ENCODE measurements at places on chromosomes 7 and 10. TPM values are rescaled to one million over a fixed set of nuclear protein-coding genes. Genes with fewer than 3 reads are reported as not detected.
A peak's percentile ranks its signal among the peaks of the same experiment; 100 is the strongest.

GRCh38 chr10:70537398-70538194, 59.0 kb downstream of the PALD1 start:
- no peak overlapping the region for H3K4me3 ChIP-seq
- peaks cover 3% of the 10 kb centered on the region for H3K4me1 ChIP-seq
- no peaks in the 10 kb centered on the region for H3K27me3 ChIP-seq
- H3K27ac ChIP-seq = no peak overlapping the region

DNA sequence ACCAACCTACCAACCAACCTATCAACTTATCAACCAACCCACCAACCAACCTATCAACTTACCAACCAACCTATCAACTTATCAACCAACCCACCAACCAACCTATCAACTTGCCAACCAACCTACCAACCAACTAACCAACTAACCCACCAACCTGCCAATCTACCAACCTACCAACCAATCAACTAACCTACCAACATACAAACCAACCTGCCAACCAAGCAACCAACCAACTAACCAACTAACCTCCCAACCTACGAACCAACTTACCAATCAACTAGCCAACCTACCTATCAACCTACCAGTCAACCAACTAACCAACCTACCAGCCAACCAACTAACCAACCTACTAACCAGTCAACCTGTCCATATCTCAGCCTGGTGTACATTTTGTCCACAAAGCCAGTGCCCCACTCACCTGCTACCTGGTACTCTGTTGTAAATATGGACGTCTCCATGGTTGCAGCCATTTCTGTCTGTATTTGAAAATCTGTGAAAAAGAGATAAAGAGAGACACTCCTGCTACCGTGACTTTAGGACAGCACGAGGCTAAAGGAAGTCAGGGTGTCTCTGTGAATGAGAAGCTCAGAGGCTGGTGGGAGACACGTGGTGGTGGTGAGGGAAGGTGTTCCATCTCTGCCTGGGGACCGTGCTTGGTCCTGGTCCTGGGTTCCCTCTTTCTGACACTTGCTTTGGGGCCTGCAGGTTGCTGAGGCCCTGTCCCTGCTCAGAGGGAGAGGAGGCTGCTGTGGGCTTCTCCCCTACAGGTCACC, 41.9 kb upstream of the IL15RA start:
- no peaks in the 10 kb centered on the region for H3K36me3 ChIP-seq
- H3K27ac ChIP-seq = no peak overlapping the region
- no peak for DNase-seq
- no peaks in the 10 kb centered on the region for H3K4me1 ChIP-seq
- H3K27me3 ChIP-seq = peaks cover 19% of the 10 kb centered on the region
- H3K4me3 ChIP-seq = no peak overlapping the region

DNA sequence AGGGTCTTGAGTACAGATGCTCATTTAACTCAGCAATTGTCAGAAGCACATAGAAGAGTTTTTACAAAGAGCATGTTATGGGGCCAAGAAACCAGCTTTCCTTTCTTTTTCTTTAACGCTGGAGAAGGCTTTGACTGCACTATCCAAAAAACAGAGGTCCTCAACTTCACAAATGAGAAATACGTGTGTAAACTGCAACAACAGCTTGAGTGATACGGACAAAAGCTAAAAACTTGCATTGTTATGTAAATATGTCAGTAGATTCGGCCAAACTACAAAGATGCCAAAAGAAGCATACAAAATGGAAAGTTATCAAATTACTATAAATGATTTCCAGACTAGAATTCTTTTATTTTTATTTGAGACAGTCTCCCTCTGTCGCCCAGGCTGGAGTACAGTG, 62.4 kb upstream of the C10orf90 start:
- no peaks in the 10 kb centered on the region for H3K36me3 ChIP-seq
- DNase-seq = no peak
- no peaks in the 10 kb centered on the region for H3K4me1 ChIP-seq
- no peak overlapping the region for H3K4me3 ChIP-seq

- no peaks in the 10 kb centered on the region for H3K27me3 ChIP-seq
- DNase-seq = no peak
- H3K4me3 ChIP-seq = no peak overlapping the region
- H3K36me3 ChIP-seq = peaks cover 7% of the 10 kb centered on the region
- H3K4me1 ChIP-seq = peaks cover 2% of the 10 kb centered on the region
Observed at GRCh38 chr7:6332386-6332785, 60.0 kb upstream of the CYTH3 start.

DNA sequence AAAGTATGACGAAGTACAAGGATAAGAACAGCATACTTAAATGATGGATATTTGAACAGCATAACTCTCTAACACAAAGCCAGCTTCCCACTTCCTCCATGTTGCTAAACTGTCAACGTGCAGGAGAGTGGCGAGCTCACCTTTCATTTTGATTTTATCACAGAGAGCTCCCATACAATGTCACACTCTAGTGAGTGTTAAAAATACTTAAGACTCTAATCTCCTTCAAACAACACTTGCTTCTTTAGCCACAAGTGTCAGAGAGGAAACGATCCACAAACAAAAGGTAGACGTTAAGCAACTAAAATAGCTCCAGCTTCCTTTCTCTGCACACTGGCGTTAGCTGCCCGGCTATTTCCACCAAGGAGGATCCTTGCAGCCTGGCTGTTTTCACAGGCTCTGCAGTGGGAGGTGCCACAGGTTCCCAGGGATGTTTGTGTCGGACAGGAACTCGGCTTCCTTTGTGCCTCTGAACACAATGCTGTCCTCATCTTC, 194.6 kb downstream of the COBL start:
- H3K36me3 ChIP-seq = no peaks in the 10 kb centered on the region
- no peak overlapping the region for H3K27ac ChIP-seq
- peaks cover 16% of the 10 kb centered on the region for H3K4me1 ChIP-seq
- DNase-seq = peak; percentile 60
- H3K27me3 ChIP-seq = no peaks in the 10 kb centered on the region

GRCh38 chr10:17128261-17128660, 1.4 kb downstream of the CUBN start:
- H3K4me1 ChIP-seq = peaks cover 5% of the 10 kb centered on the region
- no peak for DNase-seq
- no peaks in the 10 kb centered on the region for H3K27me3 ChIP-seq
- no peaks in the 10 kb centered on the region for H3K36me3 ChIP-seq
- H3K27ac ChIP-seq = no peak overlapping the region

Gene UTF1
- total RNA-seq = not detected

Gene TMEM176A
- total RNA-seq = not detected
